ENCODE measurements at places on chromosomes 4 and X.

GRCh38 chrX:26914232-26914631 is 548.9 kb downstream of the PPP4R3C start:
- no peak for DNase-seq

DNA sequence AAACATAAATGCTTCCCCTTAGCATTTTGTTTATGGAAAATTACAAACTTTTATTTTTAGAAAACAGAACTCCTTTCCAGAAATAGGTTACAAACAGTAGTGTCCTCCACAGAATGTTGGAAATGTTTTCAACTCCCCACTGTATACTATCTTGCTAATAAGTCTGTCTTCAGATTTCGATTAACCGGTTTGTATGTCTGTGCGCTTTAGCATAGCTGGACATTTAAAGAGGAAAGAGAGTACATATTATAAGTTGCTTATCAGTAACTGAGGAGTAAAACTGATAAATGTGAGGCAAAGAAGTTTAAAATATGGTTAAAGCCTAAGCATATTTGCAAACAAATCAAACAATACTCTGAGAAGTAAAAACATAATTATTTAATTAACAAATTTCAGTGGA is 3.4 kb downstream of the CXCL8 start:
- no peak for DNase-seq

GRCh38 chr4:78254893-78255292 is 197.8 kb downstream of the FRAS1 start:
- no peak for DNase-seq

- DNase-seq = no peak
These were observed 393.8 kb upstream of the GNPDA2 start for GRCh38 chr4:45120163-45120562.

DNA sequence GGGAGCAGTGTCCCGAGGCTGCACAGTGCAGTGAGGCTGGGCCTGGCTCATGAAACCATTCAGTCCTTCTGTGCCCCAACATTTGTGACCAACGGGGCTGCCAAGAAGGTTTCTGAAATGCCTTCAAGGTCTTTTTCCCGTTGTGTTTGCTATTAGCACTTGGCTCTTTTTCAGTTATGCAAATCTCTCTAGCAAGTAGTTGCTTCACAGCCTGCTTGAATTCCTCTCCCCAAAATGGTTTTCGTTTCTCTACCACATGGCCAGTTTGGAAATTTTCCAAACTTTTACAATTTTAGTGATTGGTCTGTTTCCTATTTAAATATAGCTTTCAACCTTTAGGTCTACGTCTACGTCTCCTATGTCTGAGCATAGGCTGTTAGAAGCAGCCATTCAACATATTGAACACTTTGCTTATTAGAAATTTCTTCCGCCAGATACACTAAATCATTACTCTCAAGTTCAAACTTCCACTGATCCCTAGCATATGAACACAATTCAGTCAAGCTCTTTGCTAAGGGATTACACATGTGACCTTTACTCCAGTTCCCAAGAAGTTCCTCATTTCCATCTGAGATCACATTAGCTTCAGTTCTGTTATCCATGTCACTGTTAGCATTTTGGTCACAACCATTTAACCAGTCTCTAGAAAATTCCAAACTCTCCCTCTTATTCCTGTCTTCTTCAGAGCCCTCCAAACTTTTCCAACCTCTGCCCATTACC is 901.8 kb downstream of the GLUD2 start:
- no peak for DNase-seq

GRCh38 chrX:155889328-155889727 is 8.2 kb downstream of the VAMP7 start:
- DNase-seq = no peak

DNA sequence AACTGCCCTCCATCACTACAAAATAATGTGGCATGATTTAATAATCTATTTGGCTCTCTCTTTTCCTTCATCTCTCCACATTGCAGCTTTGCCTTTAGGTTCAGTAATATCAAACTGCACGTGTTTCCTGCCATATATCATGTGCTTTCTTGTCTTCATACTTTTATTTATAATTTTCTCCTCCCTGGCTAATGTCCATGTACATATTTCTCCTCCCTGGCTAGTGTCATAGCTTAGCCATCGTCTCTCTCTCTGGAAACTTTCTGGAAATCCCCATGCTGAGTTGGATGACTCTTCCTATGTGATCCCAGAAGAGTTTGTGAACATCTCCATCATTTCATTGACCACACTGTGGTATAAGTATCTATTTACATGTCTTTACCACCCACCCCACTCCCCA is 21.3 kb upstream of the PDGFC start:
- DNase-seq = no peak

DNA sequence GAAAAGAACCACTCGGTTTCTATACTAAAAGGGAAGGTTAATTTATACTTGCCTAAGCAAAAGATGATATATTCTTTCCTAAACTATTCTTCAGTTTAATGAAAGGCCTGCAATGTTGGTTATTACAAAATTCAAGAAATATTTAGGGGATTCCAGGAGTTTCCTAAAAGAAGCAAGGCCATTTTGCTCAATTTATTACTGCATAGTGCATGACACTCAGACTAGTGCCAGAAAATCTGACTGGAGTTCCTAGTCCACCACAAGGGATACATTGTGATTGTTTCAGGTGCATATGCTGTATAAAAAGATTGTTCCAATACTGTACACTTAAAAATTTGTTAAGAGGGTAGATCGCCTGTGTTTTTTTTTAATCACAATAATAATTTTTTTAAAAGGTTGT is 78.7 kb downstream of the CAPN6 start:
- no peak for DNase-seq

- DNase-seq = no peak
These were observed 119.4 kb downstream of the LUZP4 start for GRCh38 chrX:115408771-115409400.

GRCh38 chrX:41666251-41666650 is 22.5 kb upstream of the GPR34 start:
- DNase-seq = no peak

DNA sequence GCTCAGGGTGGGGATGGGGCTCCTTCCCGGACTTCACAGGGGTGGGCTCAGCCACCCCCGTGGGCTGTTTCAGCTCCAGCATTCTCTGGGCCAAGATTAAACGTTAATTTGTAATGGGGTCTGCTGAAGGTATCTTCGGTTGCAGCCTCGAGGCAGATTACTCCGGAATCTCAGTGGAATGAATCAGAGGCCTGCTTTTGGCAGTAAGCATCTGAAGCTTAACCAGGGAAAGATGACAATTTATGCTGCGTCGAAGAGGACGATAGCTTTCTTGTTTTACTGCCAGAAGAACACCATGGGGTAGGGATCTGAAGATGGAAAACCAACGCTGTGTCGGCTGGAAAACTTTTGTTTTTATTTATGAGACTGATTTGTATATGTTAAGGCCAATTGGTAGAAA is 129.2 kb upstream of the MSX1 start:
- DNase-seq = no peak

GRCh38 chrX:82081027-82081426 is 879.1 kb downstream of the SH3BGRL start:
- no peak for DNase-seq

DNA sequence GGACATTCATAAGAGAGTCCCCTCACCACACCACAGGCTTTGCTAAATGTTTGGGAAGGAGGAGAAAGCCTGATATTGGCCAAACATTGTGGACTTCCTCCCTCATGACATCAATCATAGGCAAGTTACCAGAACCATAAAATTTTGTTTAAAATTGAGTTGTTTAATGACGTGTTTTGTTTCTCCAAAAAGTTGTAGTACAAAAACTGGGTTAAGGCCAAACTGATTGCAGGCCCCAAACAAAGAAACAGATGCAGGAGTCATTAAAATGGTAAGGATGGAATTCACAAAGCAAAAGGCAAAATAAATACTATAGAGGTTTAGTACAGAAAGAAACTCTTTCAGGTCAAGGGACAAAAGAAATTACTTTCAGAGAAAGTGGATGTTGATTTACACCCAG is 3.9 kb upstream of the ODAM start:
- DNase-seq = no peak

DNA sequence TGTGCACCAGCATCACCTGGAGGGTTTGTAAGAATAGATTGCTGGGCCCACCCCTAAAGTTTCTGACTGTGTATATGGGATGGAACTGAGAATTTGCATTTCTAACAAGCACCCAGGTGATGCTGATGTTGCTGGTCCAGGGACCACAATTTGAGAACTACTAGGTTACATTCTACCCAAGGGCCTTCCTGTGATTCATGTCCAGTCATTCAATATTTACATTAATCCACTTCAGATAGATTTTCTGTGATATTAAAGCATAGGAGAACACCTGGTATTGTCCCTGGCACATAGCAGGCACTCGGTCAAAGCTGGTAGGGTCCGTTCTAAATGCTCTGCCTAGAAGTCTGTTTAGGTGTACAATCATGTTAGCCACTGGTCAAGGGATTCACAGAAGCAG is 19.5 kb upstream of the XPNPEP2 start:
- no peak for DNase-seq

GRCh38 chrX:31243804-31244203 is 172.0 kb upstream of the FTHL17 start:
- DNase-seq = no peak

- no peak for DNase-seq
These were observed 44.2 kb upstream of the ADAM29 start for GRCh38 chr4:174873931-174874330.

GRCh38 chr4:146520896-146521540 is 722 bp downstream of the SLC10A7 start:
- no peak for DNase-seq

DNA sequence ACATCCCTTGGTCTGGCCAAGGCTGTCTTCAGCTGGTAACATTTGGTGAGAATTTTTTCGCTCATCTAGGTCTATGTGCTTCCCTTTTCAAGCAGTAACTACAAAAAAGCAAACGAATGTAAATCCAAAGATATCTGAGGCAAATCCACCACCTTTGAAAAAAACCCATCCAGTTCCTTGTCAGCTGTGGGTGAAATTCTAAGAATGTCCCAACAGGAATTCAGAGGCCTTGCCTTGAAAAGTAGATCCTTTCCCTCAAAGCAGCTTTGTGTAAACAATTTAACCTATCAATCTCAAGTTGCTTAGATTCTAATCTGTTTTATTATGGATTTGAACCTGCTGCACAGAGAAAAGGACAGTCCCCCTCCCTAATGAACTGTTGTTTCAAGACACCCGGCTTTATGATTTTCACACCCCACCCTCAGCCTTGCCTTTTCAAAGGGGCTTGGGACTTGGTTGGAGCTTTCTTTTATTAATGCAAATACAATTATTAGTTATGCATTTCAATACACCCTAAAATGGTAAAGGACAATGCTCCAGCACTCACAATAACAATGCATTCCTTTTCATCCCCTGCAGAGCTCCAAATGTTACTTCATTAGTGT is 166.6 kb downstream of the LDB2 start:
- no peak for DNase-seq

DNA sequence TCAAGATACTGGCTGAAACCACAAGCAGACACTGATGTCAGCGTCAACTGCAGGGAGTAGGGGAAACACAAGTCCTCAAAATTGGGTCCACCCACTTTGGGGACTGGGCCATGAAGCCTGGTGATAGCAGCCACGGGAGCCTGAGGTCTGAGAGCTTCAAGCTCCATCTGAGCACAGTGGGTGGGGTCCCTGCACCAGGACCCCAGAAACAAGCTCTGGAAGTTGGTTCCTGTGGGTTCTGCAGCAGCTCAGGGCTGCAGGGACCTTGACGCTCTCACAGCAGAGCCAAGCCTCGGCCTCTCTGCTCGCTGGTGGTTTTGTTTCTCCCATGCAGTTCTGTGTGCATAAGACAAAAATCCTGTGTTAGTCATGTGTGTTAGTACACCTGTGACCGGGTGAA is 54.5 kb downstream of the CPLX1 start:
- no peak for DNase-seq

GRCh38 chrX:53718073-53718472 is 31.6 kb upstream of the HUWE1 start:
- DNase-seq = no peak

- no peak for DNase-seq
These were observed 299.9 kb downstream of the ASMT start for GRCh38 chrX:1914606-1915365.

DNA sequence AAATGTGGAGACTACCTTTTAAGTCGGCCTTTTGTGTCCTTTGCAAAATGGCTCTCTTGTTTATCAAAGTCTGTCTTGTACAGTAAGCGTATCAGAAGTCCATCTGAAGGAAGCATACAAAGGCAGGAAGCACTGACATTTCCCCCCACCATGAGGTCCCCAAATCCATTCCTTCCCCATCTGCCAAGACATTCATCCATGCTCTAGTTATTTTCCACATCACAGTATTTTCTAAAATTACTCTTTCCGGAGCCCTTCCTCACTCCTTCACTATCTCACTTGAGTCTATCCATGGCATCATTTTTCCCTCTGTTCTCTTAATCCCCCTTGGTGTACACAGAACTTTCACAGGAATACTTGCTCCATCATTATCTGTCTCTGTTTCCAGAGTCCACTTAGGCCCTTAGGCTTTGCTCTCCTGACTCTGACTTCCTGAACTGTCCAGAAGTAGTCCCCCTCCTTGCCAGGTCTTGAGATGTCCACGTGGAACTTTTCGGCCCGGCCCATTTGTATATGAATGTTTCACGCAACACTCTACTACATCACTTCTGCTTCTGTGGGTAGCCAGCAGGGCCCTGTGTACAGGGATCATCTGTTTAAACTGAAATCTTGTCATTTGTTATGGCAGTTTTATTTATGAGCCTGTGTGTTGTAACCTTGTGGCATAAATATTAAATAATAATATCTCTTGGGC is 2.1 kb downstream of the SEL1L3 start:
- DNase-seq = no peak

DNA sequence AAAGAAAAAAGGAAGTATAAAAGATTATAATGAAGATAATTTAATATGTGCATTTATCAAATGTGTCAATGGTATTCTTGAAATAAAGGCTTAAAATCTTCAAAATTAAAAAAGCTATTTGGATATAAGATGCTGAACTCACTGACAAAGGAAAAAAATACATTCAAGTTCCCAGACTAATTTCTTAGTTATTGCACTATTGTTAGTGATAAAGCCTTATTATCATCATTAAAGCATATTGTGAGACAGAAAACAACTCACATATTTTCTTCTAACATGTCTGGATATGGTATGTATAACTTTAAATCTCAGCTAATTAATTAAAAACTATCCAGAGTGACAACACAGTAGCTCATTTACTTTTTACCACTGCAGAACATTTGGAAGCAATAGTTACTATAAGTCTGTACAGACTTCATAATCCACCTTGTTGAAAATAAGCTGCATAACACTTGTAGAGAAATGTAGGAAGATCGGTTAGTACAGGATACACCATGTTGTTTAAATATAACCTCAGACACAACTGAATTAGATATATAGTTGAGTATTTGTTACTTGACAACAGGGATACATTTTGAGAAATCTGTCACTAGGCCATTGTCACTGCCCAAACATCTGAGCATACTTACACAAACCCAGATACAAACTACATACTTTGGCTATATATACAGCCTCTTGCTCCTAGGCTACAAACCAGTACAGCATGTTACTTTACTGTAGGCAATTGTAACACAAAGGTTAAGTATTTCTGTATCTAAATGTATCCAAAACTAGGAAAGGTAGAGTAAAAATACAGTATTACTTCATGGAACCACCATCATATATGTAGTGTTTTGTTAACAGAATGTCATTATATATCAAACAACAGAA is 12.8 kb upstream of the FAM200B start:
- DNase-seq = no peak
